ENCODE measurements at places on chromosomes 12 and 14.

DNA sequence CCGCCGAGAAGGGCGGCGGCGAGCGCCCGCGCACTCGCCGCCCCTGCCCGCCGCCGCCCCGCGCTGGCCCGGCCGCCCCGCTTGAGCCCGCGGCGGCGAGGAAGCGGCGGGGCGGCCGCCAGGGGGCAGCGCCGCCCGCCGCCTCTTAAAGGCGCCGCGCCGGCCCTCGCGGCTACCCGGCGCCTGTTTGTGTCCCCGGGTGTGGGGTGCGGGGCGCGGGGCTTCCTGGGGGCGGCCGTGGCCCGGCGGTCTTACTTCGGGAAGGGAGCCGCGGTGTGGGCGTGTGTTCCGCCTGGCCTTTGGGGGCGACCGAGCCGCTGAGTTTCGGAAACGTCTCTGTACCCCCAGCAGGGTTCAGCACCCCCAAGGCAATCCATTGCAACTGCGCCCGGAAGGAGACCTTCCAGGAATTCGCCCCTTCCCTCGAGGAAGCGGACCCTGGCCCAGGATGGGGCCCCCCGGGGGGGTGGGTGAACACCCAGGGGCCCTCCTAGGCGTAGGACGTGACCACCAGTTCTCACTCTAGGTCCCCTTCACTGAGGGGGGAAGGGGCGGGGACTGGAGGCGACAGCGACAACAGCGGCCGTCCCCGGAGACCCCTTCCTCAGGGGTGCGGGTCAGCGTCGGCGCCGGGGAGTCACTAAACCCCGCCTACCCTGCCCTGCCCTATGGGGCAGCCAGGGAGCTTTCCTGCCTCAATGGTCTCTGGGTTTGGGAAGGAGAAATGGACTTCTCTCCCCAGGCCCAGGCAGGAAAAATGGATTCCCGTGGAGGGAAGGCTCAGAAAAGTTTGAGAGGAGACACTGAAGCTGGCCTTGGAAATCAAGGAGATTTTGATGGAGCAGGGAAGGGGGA is at the start of gene ITPK1:
Gene ITPK1, minus strand, starts transcription at position 105 of the 855 bp plus-strand sequence. CDS start 762 bp downstream, outside the sequence.
- DNase-seq = peak; percentile 32

DNA sequence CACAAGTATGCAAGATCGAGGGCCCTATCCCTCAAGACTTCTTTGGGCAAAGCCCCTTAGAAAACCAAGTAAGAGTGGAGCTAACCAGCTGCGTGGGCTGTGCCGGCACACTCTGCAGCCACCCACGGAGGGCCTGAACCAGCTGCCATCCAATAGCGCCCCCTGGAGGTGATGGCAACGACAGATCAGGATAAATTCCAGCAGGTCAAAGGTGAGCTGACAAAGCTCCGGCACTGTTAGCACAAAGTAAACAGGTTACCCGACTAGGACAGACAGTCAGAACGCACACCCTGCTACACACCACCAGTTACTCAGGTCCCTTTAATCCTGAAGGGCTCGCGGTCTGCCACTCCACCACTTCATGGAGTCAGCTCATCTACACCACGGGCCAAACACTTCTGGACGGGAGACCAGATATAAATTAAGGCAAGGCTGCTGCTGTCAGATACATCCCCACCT is 4.9 kb downstream of the ZBTB39 start:
- peak; percentile 64 for DNase-seq

- DNase-seq = no peak
Measured at GRCh38 chr12:105239304-105239703, 3.3 kb upstream of the APPL2 start.

DNA sequence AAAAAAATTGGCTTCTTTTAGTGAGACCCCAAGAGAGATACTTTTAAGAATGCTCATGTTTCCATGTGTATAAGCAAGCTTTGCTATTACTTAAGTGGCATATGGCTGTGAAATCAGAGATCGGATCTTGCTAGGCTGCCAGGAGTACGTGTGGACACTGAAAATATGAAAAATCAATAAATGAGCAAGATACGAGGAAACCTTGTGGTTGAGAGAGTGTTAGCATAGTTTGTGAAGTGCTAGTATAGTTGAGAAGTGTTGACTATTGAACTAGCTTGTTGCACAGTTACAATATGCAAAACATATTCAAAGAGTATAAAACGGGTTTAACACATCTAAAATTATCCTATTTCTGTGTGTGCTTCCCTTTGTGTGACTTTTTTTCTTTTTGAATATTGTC is 230.9 kb upstream of the NOVA1 start:
- DNase-seq = no peak

DNA sequence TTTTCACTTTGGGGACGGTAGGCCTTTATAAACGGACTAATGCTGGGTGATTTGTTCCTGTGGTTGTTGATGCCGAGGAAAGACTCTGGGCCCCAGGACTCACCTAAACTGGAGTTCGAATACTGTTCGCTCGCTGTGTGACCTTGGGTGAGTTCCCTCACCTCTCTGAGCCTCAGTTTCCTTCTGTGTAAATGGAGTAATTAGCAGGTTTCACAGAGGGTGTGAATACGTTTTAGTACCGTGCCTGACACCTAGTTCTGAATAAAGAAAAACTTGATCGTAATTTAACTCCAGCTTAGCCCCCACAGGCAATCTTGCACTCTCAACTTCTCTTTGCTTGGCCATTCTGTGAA is 505 bp downstream of the UBE3B start:
- no peak for DNase-seq

DNA sequence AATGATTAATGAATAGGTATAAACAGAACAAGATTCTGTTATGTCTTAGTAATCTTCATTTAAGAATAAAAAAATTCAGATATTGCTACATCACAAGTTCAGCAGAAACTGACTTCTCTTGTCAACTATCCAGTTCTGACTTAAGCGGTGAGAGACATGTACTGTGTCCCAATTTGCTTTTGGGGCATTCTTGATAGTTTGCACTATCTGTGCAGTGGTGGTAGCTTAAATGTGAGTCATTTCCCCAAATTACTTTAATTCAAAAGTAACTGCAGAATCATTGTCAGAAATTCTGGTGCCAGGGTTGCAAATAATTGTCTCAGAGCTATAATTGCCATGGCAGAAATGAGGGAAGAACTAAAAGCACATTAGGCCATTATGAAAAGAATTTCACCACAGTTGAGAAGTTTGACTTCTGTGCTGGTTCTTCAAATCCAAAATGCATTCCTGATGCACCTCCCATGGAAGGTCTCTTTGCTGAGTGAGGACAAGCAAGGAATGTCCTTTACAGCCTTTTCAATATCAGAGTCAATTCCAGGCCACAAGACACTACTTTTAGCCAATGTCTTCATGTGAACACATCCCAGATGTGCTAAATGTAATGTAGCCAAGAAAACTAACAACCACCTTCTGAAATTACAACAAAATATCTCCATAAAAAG is 304.7 kb downstream of the SSPN start:
- no peak for DNase-seq

DNA sequence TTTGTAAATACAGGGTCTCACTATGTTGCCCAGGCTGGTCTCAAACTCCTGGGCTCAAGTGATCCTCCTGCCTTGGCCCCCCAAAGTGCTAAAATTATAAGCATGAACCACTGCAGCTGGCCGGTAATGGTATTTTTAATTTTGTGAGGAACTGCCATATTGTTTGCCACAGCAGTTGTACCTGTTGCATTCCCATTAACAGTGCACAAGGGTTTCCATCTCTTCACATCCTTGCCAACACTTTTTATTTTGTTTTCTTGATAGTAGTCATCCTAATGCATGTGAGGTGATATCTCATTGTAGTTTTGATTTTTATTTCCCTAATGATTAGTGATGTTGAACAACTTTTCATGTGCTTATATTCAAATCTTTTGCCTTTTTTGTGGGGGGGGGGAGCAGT is 13.5 kb downstream of the OR5AU1 start:
- DNase-seq = no peak

GRCh38 chr12:121579190-121579791 is 1.5 kb downstream of the KDM2B start:
- no peak for DNase-seq

GRCh38 chr12:89768586-89769482 is 60.2 kb upstream of the ATP2B1 start:
- DNase-seq = no peak

DNA sequence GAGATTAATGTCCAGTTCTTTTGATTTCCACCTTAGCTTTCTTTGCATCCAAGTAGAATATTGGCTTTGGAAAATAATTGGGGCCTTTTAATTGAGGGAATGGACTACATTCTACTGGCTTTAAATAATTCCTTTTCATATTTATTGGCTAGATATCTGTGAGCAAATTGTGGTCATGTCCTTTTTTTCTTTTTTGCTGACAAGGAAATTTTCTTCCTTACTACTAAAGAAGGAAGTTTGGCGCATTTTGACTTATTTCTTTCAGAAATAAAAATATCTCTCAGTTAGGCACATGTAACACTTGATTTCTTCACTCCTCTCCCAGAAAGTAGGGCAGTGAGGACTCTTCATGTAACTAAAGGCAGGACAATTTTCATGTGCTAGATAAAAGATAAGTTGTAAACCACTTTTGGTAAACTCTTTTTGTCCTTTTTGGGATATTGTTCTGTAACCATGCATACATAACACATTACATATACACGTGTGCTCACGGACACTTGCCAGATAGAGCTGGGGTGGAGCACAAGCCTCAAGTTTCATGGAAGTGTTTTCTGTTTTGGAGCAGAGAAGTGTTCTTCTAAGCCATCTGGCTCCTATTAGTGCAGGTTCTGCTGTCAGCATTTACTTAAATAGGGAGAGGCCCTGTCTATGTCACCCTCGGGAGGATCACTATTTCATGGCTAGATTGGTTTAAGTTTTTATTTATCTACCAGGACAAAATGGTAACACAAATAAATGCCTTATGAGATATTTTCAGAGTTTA is 85.1 kb upstream of the LRIG3 start:
- no peak for DNase-seq

GRCh38 chr12:13170892-13171490 is 25.5 kb upstream of the EMP1 start:
- DNase-seq = no peak

- DNase-seq = no peak
Measured at GRCh38 chr14:31280871-31281220, 73.3 kb upstream of the HECTD1 start.

DNA sequence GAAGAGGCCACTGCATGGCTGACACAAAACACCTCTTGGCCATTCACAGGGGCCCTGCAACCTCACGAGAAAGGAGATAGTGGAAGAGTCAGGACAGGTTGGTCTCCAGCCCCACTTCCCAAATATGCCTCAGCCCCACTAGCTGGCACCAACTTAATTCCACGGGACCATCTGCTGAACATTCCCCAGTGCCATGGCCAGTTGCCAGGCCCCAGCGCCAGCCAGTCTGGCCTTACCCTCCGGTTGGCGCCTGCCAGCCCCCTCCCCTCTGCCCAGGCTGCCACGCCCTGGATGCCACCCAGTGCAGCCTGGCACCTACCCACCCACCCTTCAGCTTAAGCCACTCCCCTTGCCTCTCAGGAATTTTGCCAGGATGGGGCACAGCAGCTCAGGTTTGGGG is 21.2 kb upstream of the HSPB8 start:
- DNase-seq = no peak

- no peak for DNase-seq
Measured at GRCh38 chr14:96629082-96629481, 126.9 kb downstream of the PAPOLA start.

- DNase-seq = no peak
Measured at GRCh38 chr14:59316151-59316830, 127.8 kb downstream of the DAAM1 start.

DNA sequence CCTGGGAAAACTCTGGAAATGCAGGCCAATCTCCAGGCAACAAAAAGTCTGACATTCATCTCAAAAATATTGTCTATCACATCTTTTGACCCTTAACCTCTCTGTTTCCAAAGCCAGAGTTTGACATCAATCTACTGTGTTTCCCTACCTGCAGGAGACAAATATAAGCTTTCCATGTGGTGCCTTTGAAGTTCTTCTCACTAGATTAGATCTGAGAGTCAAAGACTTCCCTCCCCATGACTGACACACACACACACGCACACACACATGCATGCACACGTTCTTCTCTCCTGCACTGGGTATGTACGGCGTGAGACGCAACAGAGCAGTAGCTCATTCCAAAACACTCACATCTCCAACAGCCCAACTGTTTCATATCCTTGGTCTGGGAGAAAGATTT is 8.1 kb upstream of the ITPR2 start:
- DNase-seq = no peak

GRCh38 chr12:130212384-130212989 is 50.2 kb downstream of the FZD10 start:
- no peak for DNase-seq

DNA sequence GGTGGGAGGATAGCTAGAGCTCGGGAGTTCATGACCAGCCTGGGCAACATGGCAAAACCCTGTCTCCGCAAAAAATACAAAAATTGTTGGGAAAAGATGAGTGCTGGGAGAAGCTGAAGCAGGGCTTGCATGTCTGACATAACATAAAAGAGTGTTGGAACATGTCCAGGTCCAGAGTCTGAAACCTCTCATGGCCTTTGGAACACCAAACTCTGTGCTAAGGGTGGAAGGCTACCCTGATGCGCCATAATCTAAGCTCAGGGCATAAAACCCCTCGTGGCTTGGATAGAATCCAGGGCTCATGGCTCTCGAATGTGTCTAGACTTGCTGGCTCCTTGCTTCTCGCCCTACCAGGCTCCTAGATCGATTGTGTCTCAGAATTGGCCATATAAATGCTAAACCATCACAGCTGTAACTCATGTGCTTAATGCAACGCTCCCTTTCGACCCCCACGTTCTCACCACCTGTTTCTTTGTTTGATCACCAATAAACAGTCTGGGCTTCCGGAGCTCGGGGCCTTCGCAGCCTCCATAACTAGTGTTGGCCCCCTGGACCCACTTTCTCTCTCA is 6.7 kb upstream of the CLEC7A start:
- DNase-seq = no peak

GRCh38 chr14:83975841-83976770 is 1553.8 kb upstream of the FLRT2 start:
- no peak for DNase-seq

GRCh38 chr12:56020423-56021184 is at the start of gene IKZF4:
TSS of gene IKZF4 (plus strand) at chr12:56021043. CDS start at chr12:56021494, 451 bp downstream.
- DNase-seq = no peak

GRCh38 chr12:24462946-24463345 is 486.0 kb downstream of the BCAT1 start:
- no peak for DNase-seq

GRCh38 chr12:89347325-89347829 is 4.9 kb downstream of the DUSP6 start:
- no peak for DNase-seq

DNA sequence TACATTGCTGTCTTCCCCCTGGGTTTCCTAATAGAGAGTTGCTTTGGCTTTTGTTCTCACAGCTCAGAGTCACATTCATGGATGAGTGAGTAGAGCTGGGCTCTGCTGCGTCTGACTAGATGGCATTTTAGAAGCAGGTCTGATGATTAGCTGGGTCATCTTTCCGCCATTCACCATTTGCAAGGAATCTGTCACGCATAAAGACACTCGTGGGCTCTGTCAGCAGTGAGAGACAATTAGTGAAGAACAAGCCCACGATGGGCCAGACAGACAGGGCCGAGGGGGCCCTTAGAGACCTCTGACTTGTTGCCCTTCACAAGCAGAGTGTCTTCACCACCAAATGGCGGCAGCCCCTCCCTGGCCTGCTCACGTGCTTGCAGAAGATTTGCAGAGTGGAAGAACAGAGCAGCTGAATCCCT is 175.0 kb downstream of the CRADD start:
- DNase-seq = no peak

GRCh38 chr12:95548539-95549391 is 2.5 kb downstream of the USP44 start:
- peak; percentile 60 for DNase-seq

GRCh38 chr14:67883717-67884116 is 64.1 kb downstream of the RAD51B start:
- DNase-seq = no peak
